ENCODE measurements at places on chromosomes 1 and 21.

DNA sequence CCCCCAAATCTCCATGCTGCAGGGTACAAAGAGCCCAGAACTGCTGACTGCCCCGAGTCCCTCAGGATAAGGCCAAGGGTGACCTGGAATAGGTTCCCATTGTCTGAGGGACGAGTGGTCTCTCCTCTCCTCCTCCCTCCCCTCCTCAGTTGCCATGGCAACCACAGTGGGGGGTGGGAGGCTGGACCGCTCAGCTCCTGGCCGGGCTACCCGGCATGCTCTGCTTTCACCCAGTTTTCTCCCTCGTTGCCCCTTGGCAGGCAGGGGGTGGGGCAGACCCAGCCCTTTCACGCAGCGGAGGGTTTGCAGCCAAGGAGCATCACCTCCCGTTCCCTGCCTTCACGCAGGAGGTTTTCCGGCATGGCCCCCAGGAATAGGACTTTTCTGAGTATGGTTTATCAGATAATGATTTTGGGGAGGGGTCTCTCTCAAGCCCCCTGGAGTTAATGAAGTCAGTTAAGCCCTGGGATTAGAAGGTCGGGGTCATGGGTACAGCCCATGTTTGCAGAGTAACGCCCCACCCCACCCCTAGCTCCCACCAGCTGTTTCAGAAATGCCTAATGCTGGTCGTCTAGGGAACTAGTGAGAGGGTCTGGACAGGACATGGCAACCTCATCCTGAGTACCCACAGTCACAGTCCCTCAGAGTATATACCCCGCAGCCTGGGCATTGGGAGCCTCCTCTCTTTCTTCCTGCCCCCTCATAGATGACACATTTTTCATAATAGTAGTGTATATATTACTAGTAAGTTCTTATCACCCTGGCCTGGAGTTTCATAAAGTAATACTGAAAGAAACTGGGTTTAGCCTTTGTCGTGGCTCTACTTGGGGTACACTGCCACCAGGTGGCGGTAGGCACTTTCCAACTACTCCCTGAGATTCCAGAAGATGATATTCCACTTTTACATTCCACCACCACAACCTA, 20.7 kb downstream of the C1QB start:
- no peak for DNase-seq

DNA sequence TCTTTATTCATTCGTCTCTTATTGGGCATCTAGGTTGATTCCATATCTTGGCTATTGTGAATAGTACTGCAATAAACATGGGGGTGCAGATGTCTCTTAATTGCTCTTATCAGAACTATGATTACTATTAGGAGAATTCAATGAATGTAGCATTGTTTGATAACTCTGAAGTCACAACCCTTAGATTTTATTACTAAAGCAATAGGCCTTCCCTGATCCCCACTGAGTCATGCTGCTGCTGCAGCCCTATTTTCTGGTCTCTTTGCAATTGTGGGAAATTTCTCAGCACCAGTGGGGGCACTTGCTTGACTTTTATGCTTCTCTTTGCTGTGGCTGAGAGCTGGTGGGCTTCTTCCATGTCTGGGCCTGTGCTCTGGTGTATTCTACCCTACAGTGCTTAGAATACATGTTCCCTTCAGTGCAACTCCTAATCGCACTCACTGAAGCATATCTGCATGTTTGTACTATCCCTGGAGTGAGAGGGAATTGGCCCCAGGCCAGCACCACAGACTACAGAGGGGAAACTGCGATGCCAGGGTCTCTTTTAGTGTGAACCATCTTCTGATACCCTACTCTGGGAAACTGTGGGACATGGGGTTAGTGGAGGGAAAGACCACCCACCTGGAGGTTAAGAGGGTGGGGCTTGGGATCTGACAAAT, 52.2 kb upstream of the ROR1 start:
- no peak for DNase-seq

DNA sequence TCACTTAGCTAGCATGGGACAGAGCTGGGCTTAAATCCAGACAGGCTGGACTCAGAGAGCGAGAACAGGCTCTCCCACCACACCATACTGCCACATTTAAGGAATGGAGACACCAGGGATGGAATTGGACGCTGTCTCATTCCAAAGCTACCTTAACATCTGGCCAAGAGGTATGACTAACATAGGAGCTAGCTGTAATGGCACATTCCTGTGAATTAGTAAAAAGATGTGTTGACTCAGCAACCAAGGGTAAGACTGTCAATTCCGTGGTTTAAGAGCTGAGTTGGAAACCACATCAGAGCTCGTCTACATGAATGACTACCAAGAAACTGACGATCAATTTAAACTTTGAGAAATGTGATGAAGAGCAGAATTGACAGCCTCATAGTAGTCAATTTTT, 8.3 kb upstream of the TNFRSF9 start:
- no peak for DNase-seq

DNA sequence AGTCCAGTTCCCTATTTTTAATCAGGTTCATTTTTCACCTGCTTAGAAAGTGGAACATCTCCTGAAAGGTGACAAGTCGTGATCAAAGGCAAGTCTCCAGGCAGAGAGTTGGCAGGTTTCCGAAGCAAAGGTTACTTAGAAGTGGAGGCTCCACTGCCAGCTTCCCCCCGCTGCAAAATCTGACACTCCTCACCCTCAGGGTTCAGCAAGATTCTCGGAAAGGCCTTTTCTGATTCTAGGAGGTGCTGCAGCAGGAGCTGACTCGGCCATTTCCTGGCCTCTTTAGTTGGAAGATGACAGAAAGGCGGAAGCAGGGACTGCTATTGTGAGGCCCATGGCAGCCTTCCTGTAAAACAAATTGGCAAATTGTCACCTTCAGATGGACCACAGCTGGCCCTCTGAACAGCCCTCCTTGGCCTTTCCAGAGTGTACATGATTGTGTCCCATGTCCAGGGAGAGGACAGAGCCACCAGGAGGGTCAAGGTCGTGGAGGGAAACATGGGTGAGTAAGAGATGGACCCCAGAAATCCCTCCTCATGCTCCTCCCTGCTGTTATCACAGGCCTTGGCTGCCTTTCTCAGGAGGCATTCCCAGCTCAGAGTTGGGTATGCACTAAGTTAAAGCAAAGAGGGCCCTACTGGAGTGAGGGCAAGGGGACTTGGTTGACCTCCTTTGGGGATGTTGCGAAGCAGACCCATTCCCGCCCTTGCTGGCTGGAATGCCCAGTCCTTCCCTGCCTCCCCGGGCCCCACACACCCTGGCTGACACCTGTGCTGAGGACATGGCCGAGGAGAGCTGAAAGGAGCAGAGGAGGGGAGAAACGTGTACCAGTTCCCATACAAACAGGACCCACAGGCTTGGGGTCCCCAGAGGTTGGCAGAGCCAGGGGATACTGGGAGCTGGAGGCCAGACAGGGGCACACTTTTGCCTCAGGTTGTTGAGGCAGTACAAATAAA, 115.5 kb upstream of the IRF2BP2 start:
- peak; percentile 43 for DNase-seq

DNA sequence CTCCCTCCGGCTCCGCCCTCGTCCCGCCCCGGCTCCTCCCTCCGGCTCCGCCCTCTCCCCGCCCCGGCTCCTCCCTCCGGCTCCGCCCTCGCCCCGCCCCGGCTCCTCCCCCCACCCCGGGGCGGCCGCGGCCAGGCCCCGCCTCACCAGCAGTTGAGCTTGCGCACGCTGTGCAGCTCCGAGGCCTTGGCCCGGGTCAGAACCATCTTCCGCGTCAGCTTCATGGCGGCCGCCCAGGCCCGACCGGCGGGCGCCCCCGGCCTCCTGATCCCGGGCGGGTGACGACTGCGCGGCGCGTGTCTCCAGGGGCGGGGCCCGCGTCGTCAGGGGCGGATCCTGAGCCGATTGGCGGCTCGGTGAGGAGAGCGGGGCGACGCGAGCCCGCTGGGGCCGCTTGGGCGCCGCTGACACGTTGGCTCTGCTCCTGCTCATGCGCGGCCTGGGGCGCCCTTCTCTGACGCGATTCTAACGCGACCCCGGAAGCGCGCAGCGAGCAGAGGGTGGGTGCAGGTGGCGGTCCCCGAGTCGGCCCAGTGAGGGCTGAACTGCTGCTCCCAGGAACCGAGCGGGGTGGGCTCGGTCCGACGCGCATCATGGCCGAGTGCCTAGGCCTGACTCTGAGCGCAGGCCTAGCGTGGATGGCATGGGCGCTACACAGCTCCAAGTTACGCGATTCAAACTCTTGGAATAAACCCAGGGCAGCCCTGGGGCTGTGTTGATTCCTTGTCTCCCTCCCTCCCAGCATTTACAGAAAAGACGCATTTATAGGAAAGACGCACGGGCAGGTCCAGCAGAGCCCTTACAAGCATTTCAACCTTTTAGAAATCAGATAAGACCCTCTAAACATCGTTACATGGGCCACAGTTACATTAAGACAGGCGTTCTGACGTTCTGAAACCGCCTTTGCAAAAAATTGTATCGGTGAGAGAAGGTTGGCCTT, at the start of gene CFAP410:
Gene CFAP410, minus strand, starts transcription at position 420 of the 940 bp plus-strand sequence. Its CDS starts 196 bp downstream, at position 224.
- DNase-seq, result peak; percentile 95

DNA sequence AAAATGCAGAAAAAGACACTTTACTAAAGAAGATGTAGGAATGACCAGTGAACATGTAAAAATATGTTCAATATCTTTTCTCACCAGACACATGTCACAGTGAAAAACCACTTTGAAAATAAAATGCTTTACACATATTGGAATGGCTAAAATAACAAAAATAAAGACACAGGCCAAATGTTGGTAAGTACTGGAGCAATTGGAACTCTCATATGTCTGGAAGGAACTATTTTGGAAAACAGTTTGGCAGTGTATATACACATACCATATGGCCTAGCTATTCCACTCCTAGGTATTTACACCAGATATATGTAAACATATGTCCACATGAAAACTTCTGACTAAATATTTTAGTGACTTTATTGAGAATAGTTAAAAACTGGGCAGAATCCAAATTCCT, 927.2 kb downstream of the BRINP3 start:
- no peak for DNase-seq

DNA sequence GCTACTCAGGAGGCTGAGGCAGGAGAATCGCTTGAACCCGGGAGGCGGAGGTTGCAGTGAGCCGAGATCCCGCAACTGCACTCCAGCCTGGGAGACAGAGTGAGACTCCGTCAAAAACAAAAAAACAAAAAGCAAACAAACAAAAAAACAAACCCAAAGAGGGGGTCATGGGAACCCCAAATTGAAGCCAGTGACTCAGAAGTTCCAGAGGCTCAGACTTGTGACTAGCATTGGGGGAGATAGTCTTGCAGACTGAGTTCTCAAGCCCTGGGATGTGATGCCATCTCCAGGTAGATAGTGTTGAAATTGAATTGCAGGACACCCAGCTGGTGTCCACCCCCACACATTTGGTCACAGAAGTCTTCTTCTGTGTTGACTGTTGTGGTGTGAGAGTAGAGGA, 24.9 kb upstream of the ENO1 start:
- no peak for DNase-seq

GRCh38 chr1:224632921-224633321, 16.8 kb downstream of the CNIH3 start:
- DNase-seq, result no peak

DNA sequence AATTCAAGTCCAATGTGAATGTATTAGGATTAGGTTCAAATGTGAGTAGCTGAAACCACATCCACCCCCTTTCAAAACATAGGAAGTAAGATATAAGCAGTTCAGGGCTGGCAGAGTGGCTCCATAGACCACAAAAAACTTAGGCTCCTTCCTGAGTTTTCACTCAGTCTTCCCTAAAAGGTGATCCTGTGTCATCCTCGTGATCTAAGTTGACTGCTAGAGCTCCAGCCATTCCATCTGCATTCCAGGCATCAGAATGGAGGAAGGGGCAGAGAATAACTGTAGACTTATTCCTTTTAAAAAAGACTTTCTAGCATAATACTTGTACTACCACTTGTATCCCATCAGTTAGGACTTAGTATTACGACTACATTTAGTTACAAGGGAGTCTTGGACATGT, 204.1 kb downstream of the PBX1 start:
- no peak for DNase-seq

DNA sequence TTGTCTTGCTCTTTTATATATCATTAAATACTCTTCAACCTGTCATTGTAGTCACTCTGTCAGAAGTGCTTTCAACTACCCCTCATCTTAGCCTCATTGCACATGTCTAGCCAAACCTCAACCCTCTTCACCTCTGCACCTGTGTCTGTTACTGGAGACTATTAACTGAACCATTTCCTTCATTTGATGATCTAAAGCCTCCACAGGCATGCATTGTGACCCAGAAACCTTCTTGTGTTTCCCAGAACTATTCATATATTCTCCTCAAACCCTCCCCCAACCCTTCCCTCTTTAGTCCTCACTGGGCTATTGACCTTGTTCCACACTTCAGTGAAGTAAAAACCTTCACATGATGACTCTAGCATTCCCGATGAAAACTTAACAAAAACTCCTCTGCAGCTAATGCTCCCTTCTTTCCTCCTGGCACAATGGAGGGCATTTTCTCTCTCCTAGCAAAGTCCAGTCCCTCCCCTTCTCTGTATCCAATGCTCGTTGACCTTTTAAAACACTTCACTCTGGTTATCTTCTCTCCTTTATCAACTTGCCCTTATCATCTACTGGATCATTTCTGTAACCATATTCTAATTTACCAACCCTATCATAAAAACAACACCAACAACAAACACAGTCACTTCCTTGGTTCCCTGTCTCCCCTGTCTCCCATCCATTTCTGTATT, 86.1 kb downstream of the BACH1 start:
- DNase-seq, result no peak

- no peak for DNase-seq
Measured at GRCh38 chr21:41570791-41571355, 62.9 kb upstream of the TMPRSS2 start.

- no peak for DNase-seq
Measured at GRCh38 chr1:48767975-48768510, 8.6 kb downstream of the BEND5 start.

DNA sequence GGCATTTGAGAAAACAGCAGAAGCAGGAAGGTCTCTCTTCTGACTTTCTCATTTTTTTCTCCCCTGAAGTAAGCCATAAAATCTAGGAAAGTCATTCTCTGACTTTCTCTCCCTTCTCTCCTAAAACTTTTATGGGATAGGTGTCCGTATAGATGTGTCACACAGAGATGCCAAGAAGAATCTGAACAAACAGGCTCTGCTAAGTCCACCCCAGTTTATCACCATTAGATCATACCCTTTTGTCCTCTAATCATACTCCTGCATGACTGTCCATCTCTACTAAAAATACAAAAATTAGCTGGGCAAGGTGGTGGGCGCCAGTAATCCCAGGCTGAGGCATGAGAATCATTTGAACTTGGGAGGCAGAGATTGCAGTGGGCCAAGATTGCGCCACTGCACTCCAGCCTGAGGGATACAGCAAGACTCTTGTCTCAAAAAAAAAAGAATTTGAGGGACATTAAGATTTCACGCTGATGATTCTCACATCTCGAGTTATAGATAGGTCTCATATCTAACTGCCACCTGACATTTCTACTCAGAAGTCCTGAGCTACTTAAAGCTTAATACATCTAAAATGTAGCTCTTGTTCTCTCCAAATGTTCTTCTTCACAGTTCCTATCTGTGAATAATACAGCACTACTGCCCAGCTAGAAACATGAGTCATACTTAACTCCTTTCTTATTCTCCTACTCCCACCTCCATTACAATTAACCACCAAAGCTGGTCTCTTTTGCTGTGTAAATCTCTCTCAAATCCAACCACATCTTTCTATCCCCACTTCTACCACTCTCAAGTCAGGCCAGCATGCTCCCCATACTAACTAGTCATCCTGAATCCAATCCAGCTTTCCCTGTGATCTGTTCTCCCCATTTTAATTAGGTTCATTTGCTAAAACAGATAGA, 47.7 kb downstream of the ZNF644 start:
- no peak for DNase-seq

- DNase-seq, result no peak
Measured at GRCh38 chr1:225868631-225869330, 13.4 kb downstream of the TMEM63A start.
